NCI-H146 (cell line): ENCODE measurements at places on chromosomes 16 and 17.

GRCh38 chr17:16926571-16927451, 45.1 kb downstream of the TNFRSF13B start:
- no peak for DNase-seq

GRCh38 chr17:45110676-45111611, 21.4 kb downstream of the PLCD3 start:
- no peak for DNase-seq

- no peak for DNase-seq
Observed at GRCh38 chr16:72896485-72897118, 151.3 kb downstream of the ZFHX3 start.

GRCh38 chr17:27659683-27660082, 28.7 kb downstream of the LGALS9 start:
- no peak for DNase-seq

DNA sequence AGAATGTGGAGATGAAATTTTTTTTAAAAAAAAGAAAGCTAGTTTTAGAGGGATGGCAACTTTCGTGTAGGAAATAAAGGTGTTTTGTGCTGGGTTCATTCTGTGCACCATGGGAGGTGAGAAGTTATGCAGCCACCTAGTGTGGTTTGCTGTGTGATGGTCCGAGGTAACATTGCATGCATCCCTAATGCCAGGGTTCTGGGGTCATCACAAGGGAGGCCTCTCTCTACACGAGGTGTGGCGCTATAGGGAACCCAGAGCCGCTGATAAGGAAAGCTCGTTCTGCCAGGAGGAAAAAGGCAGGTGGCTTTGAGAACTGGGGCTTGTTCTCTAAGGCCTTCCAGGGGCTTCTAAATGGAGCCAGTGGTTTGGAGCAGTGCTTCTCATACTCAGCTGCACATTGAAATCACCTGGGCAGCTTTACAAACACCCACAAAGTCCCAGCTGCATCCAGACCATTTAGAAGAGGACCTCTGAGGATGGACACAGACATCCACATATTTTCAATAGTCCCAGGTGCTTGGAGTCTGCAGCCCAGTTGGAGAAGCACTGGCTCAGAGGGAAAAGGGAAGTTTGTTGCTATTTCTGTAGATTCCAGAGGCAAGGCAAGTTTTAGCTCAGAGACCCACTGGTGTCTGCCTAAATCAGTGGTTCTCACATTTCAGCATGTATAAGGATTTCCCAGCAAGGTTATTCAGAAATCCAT, 43.5 kb downstream of the VPS35L start:
- DNase-seq, result no peak

- DNase-seq, result peak; percentile 26
Observed at GRCh38 chr17:17355426-17355825, 52.3 kb downstream of the NT5M start.

- DNase-seq, result peak; percentile 44
Observed at GRCh38 chr17:80002070-80002641, 33.5 kb downstream of the TBC1D16 start.

- no peak for DNase-seq
Observed at GRCh38 chr16:23663918-23664317, 14.8 kb upstream of the PLK1 start.

DNA sequence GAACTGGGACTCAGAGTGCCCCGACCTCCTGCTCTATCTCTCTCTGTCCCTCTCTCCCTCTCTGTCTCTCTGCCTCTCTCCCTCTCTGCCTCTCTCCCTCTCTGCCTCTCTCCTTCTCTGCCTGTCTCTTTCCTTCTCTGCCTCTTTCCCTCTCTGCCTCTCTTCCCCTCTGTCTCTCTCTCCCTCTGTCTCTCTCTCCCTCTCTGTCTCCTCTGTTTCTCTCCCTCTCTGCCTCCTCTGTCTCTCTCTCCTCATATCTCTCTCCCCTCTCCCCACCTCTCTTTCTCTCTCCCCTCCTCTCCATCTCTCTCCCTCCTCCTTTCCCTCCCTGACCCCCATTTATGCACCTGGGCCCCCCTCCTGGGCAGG, 32.7 kb downstream of the TNFRSF13B start:
- DNase-seq, result no peak

- DNase-seq, result no peak
Observed at GRCh38 chr17:42178817-42179216, 2.1 kb downstream of the KCNH4 start.
